ENCODE measurements at places on chromosomes 16 and 17. TPM values are rescaled to one million over a fixed set of nuclear protein-coding genes. Genes with fewer than 3 reads are reported as not detected.

DNA sequence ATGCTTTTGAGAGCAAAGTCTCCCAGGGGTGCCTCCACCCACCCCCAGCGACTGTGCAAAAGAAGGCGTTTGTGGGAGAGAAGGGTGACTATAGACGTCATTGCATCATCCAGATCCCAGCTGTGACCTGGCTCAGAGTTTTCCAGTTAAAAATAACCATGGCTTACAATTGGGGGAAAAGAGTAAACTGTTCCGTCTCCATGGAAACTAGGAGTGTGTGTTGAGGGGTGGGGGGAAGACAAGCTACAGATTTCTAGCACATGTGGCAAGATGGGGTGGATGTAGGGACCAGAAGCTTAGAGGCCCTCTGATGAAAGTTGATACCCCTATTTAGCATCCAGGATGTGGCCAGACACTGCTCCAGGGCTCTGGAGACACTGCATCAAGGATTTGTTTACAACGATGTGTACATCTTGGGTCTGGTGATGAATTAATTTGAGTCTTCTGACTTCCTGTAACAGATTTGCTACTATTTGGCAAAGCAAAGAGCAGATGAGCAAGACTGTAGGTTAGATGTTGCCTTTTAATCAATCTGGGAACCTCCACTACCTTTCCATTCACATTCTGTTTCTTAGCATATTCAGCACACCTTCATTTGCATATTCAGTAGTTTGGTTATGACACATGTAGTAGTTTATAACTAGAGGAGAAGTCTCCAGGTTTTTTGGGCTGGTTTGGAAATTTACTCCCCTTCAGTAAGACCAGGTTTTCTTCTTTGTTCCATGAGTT is 6.2 kb upstream of the DUSP14 start:
- peaks cover 14% of the 10 kb centered on the region for H3K4me1 ChIP-seq
- no peaks in the 10 kb centered on the region for H3K27me3 ChIP-seq
- peak overlapping the region; percentile 5 for H3K27ac ChIP-seq
- no peak overlapping the region for H3K4me3 ChIP-seq
- no peak for DNase-seq

GRCh38 chr17:73878923-73879322 is 234.7 kb upstream of the SDK2 start:
- no peaks in the 10 kb centered on the region for H3K27me3 ChIP-seq
- H3K4me1 ChIP-seq = no peaks in the 10 kb centered on the region
- H3K36me3 ChIP-seq = no peaks in the 10 kb centered on the region
- H3K27ac ChIP-seq = no peak overlapping the region
- DNase-seq = no peak

- no peaks in the 10 kb centered on the region for H3K27me3 ChIP-seq
- no peaks in the 10 kb centered on the region for H3K36me3 ChIP-seq
- no peak overlapping the region for H3K4me3 ChIP-seq
Measured at GRCh38 chr17:61338874-61339478, 60.7 kb upstream of the TBX2 start.

- DNase-seq = no peak
- H3K27me3 ChIP-seq = peaks cover 19% of the 10 kb centered on the region
- no peaks in the 10 kb centered on the region for H3K36me3 ChIP-seq
Measured at GRCh38 chr16:17470908-17471718, at the start of gene XYLT1. TSS of gene XYLT1 (minus strand) at chr16:17470960. CDS start at chr16:17470796, 164 bp downstream.

DNA sequence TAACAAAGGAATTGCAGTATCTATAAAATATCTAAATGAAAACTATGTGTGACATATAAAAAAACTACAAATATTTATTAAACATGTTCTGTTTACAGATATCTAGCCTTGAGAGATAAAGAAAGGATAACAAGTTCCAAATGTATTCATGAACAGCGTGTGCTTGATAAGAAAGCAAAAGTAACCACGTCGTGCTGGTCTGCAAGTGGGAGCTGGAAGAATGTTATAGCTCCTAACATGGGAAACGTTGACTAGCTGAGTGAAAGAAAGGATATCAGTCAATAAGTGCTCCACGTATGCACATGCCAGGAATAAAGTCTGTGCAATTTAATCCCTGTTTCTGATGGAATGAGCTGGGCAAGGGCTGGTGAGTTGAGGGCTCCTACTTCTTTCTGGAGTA is 71.2 kb upstream of the CDYL2 start:
- no peaks in the 10 kb centered on the region for H3K27me3 ChIP-seq
- no peak overlapping the region for H3K4me3 ChIP-seq
- no peak for DNase-seq
- no peak overlapping the region for H3K27ac ChIP-seq
- no peaks in the 10 kb centered on the region for H3K4me1 ChIP-seq

GRCh38 chr17:9587969-9588656 is 11.7 kb downstream of the CFAP52 start:
- no peak for DNase-seq
- H3K4me1 ChIP-seq = no peaks in the 10 kb centered on the region
- H3K4me3 ChIP-seq = no peak overlapping the region
- no peaks in the 10 kb centered on the region for H3K27me3 ChIP-seq
- H3K36me3 ChIP-seq = no peaks in the 10 kb centered on the region
- no peak overlapping the region for H3K27ac ChIP-seq

GRCh38 chr17:71500761-71501555 is 619.9 kb upstream of the SOX9 start:
- H3K4me1 ChIP-seq = no peaks in the 10 kb centered on the region
- H3K4me3 ChIP-seq = no peak overlapping the region
- H3K27ac ChIP-seq = no peak overlapping the region
- DNase-seq = no peak
- no peaks in the 10 kb centered on the region for H3K27me3 ChIP-seq

- DNase-seq = no peak
- no peak overlapping the region for H3K27ac ChIP-seq
Measured at GRCh38 chr17:56786989-56787482, 46.7 kb downstream of the C17orf67 start.

GRCh38 chr16:85541980-85542900 is 70.9 kb upstream of the GSE1 start:
- no peak overlapping the region for H3K4me3 ChIP-seq
- DNase-seq = no peak

GRCh38 chr17:66614469-66614868 is 220.4 kb upstream of the CACNG5 start:
- H3K27ac ChIP-seq = no peak overlapping the region
- H3K36me3 ChIP-seq = no peaks in the 10 kb centered on the region
- no peaks in the 10 kb centered on the region for H3K27me3 ChIP-seq
- no peaks in the 10 kb centered on the region for H3K4me1 ChIP-seq
- DNase-seq = no peak

DNA sequence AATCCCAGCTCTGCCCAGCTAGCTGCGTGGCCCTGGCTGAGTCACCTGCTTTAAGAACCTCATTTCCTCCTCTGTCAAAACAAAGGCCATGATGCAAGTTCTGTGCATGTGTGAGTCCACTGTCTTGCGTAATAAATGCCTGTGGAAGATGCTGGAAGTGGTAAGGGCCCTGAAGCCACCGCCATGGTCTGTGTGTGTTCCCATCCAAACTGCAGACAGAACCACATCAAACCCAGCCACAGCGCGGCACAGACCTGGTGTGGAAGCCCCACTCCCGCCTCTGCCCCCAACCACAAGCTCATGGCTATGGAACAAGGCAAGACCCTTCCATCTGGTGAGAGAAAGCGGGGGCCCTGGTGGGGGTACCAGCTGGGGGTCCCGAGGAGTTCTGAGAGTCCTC is 26.0 kb downstream of the NECAB2 start:
- H3K27me3 ChIP-seq = no peaks in the 10 kb centered on the region
- H3K4me1 ChIP-seq = peaks cover 12% of the 10 kb centered on the region
- no peaks in the 10 kb centered on the region for H3K36me3 ChIP-seq

DNA sequence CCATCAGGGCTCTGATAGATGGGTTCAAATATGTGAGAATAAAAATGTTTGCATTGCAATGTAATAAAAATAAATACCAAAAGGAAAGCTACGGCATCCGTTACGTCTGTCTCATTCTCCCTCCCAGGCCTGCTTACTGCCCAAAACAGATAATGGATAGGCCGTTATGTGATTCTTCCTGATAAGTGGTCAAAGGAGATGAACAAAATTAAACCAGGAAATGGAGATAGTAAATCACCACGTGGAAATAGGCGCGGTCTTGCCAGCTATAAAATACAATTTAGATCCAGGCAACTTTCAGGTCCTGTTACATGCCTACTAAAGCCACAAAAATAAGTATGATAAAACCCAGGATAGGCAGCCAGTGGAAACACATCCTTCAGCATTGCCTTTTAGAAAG is 49.5 kb upstream of the CCL1 start:
- H3K27ac ChIP-seq = no peak overlapping the region
- no peak overlapping the region for H3K4me3 ChIP-seq
- H3K4me1 ChIP-seq = peaks cover 5% of the 10 kb centered on the region
- no peaks in the 10 kb centered on the region for H3K36me3 ChIP-seq
- H3K27me3 ChIP-seq = no peaks in the 10 kb centered on the region
- DNase-seq = no peak

DNA sequence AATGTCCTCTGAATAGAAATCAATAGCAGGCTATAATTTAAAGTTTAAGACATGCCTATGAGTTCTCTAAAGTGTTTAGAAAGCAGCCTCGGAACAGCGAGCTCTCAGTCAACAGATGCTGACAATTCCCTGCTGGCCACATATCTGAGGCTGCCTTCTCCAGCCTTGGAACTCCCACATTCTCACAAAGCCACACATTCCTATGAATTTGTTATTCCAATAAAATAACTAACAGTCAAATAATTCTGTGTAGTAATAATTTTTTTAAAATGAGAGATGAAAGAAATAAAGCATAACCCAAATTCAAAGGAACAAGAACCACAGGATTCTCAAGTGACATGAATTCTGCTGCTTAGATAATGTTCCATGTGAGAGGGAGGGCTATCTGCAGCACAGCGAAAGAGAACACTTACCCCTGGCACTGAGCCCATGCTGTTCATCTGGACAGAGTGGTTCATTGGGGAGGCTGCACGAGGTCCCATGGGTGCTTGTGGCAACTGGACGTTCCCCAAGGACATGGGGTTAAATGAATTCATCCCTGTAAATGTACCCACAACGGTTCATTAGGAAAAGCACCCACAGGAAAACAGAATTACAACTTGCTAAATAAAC is 56.9 kb upstream of the TRAP1 start:
- H3K27me3 ChIP-seq = no peaks in the 10 kb centered on the region
- no peak for DNase-seq
- H3K36me3 ChIP-seq = peaks cover 42% of the 10 kb centered on the region
- H3K4me1 ChIP-seq = no peaks in the 10 kb centered on the region
- no peak overlapping the region for H3K27ac ChIP-seq
- no peak overlapping the region for H3K4me3 ChIP-seq

HEATR9 gene
- polyA plus RNA-seq = not detected

CYTH1 gene
- polyA plus RNA-seq = 12.8 TPM

CCL17 gene
- polyA plus RNA-seq = not detected

ABCA8 gene
- polyA plus RNA-seq = not detected

DOC2A gene
- 34.2 TPM for polyA plus RNA-seq

KRTAP3-1 gene
- not detected for polyA plus RNA-seq

ALDOC gene
- polyA plus RNA-seq = 134 TPM

ITGAL gene
- polyA plus RNA-seq = 0.02 TPM

ZNF624 gene
- polyA plus RNA-seq = 0.39 TPM

All from H1 (cell line).